ENCODE measurements at places on chromosomes 13 and 19.

- no peak for DNase-seq
Measured at GRCh38 chr19:15315101-15315500, 17.2 kb downstream of the BRD4 start.

GRCh38 chr13:113969973-113970611 is 3.8 kb downstream of the C13orf46 start:
- no peak for DNase-seq

DNA sequence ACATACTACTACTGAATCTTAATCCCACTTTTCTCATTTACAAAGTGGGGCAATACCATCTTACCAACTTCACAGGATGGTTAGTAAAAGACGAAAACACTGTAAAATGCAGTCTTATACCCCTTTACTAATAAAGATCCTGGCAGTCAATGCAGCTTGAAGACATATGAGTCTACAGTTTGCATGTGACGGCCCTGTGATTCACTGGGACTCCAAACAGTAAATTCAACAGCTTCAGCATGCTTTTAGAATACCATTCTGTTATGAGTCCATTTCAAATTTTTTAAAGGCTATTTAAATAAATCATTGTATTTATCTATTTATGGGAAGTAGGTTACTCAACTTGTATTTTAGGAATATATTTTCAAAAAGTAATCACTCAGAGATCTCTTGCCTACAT is 629.1 kb downstream of the LIG4 start:
- no peak for DNase-seq

DNA sequence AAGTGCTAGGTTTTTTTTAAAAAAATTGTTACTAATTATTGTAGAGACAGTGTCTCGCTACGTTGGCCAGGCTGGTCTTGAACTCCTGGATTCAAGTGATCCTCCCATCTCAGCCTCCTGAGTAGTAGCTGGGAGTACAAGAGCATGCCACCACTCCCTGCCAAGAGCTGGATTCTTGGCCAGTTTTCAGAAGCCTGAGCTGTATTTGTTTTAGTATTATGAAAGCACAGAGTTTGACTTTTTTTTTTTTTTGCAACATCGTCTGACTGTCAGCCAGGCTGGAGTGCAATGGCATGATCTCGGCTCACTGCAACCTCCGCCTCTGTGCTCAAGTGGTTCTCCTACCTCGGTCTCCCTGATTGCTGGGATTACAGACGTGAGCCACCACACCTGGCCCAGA is 7.0 kb downstream of the ARMC6 start:
- no peak for DNase-seq

GRCh38 chr13:112668924-112669323 is 20.9 kb upstream of the ATP11A start:
- DNase-seq = no peak

GRCh38 chr19:32241306-32241705 is 104.1 kb upstream of the ZNF507 start:
- DNase-seq = no peak

- DNase-seq = no peak
Measured at GRCh38 chr13:89783221-89783755, 1564.2 kb upstream of the MIR17HG start.

DNA sequence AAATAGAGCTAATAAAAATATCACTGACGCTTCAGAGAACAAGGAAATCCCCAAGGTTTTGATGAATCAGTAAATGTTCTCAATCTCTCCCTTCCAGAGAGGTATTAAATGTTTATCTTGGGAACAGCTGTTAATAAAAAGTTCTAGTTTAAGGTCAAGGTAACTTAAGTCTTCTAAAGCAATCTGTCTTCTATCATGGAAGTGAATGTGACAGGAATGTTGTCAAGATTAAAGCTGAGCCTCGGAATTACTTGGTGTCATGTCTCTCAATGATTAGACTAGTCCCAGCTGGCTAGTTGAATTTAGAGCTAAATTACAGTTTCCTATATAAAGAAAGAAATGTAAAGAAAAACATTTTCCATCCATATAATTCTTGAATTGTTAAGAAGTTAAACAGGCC is 23.4 kb downstream of the ESD start:
- no peak for DNase-seq

- DNase-seq = no peak
Measured at GRCh38 chr13:109131698-109132257, 502.4 kb downstream of the MYO16 start.

DNA sequence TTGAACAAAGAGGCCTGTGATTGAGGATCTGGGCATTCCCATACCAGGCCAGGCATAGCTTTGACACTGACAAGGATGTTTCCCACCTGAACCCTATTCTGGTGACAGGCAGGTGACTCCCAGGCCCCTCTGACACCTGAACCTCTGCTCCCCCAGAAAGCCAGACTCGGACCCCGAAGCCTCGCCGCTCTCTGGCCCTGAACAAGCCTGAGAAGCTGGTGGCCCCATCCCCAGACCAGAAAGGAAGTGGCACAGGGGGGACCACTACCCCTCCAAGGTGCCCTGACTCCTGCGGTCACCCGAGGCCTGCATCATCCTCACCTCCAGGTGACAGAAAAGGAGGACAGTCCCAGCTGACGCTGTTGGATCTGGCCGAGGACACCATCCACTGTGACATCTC is 14.7 kb downstream of the SIX5 start:
- no peak for DNase-seq

DNA sequence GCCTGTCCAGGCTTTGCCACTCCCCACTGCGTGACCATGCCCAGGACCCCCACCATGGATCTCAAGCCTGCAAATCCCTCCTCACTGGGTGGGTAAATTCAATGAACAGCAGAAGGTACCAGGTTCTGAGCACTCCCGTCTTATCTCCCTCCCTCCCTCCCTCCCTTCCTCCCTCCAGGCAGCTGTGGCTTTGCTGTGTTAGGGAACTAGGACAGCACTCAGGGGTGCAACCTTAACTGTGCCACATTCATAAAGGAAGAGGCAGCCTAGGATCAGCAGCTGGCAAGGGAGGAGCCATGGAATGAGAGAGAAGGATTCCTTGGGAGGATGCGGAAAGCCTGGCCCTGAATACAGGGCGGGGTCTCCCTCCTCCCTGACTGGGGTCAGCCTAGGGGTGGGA is 5.6 kb downstream of the CEACAM4 start:
- DNase-seq = no peak

DNA sequence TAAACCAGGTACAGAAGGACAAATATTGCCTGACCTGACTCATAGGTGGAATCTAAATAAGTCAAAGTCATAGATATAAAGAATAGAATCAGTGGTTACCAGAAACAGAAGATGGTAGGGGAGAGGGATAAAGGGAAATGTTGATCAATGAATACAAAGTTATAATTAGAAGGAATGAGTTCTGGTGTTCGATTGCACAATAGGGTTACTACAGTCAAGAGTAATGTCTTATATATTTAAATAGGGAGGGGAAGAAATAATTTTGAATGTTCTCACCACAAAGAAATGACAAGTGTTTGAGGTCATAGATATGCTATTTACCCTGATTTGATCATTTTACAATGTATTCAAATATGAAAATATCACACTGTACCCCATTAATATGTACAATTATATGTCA is 1541.2 kb downstream of the SLITRK1 start:
- no peak for DNase-seq

DNA sequence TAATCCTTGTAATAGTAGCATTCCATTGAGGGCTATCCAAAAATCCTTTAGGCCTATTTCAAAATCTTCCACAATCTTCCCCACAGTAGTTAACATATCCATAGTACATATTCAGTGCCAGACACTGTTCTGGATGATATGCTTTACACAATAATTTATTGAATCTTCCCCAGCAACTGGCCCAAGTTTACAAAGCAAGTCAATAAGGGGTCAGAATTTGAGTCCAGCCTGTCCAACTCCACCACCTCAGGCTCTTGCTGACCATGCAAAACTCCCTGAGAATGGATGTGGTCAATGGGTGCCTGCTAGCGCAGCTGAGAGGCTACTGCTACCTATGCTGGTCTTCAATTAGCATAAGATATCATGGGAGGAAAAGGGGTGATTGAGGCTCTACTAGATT is 529.6 kb downstream of the FGF9 start:
- no peak for DNase-seq

DNA sequence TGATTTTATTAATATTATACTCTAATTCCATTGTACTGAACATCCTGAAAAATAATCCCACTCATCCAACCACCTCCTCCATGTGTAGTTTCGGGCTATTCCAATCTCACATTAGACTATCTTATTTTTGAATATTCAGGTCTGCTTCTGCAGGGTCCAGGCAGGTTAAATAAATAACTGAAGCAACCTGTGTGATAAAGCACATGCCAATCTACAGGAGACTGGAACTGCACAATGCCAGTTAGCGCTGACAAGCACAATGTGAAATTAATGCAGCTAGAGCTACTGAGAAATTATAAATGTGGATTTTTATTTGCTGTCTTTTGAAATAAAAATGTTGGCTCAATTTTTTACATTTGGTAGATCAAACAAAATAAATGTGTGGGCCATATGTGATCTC is 540.1 kb upstream of the ATXN8OS start:
- DNase-seq = no peak

DNA sequence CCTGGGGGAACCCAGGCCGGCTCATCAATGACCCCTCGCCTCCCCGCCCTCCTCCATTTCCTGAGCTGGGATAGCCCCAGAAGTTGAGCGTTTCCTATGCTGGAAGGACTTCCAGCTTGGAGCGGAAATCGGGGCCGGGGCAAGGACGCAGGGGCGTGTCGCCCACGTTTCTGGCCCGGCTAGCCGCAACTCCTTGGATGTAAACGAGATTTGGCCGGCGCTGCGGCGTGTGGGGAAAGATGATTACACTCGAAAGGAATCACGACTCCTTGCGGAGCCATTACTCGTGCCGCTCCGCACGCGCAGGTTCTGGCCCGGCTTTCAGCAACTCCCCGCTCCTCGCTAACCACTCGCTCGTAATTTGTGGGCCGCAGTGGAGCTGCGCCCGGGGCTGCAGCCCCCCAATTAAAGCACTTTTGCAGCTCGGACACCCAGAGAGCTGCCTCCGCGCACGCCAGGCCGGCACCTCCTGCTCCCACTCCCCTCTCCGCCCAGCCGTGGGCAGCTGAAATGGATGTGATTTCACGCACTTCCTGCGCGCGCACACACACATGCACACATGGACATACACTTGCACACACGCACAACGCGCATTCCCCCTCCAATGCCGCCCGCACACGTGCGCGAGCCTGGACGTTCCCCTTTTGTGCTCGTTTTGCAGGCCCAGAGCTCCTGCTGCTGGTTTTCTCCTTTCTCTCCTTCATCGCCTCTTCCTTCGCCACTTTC is 15.7 kb downstream of the ZIC5 start:
- DNase-seq = no peak

DNA sequence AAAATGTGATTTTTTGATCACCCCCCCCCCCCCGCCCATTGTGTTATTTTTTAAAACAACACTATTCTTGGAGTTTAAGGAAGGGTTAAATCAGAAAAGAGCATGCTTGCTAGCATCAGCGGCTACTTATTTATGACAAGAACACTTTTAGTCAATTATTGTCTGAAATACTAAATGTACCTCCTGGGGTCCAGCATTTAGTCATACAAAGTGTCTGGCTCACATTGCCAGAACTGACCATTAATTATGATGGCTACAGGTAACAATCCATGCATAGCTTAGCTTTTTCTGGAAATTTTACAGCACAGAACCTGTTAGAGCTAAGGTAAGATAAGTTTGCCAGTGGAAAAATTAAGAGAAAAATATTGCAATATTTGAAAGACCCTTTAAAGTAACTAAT is 90.1 kb downstream of the PCDH9 start:
- no peak for DNase-seq

DNA sequence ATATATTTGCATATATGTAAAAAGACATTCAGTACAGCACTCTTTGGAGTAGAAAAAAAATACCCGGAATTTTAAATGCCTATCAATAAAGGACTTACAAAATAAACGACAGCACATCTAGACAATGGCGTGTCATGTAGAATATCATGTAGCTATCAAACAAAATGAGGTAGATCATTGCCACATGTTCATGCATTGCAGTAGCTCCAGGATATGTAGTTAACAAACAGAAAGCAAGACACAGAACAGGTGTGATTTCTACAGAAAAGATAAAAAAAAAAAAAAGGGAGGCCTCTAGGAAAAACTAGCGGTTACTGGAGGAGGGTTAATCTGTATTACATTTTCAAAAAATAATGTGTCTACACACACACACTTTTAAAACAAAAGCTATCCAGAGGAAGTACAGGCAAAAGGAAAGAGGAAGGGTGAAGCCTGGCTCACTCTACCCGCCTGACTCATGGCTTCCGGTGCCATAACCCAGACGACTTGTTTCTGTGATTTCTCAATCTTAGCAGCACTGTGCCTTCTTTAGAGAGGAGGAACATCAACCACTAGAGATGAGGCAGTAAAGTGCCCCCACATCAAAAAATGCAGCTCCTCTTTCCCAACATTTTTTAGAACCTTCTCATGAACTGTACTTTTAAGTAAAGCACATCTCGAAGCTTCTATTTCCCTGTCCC is 6.9 kb downstream of the KCTD12 start:
- peak; percentile 40 for DNase-seq
